Upper lobe of right lung (tissue), 1 donor: ENCODE measurements at places on chromosomes 5 and 9. TPM values are rescaled to one million over a fixed set of nuclear protein-coding genes. Genes with fewer than 3 reads are reported as not detected.

Gene PTGES
- total RNA-seq: 2.1 TPM

GRCh38 chr9:7366121-7366520 lies 433.5 kb downstream of the DMAC1 start:
- no peak for DNase-seq

- DNase-seq: no peak
Measured at GRCh38 chr5:170748951-170749471, 34.5 kb upstream of the GABRP start.

DNA sequence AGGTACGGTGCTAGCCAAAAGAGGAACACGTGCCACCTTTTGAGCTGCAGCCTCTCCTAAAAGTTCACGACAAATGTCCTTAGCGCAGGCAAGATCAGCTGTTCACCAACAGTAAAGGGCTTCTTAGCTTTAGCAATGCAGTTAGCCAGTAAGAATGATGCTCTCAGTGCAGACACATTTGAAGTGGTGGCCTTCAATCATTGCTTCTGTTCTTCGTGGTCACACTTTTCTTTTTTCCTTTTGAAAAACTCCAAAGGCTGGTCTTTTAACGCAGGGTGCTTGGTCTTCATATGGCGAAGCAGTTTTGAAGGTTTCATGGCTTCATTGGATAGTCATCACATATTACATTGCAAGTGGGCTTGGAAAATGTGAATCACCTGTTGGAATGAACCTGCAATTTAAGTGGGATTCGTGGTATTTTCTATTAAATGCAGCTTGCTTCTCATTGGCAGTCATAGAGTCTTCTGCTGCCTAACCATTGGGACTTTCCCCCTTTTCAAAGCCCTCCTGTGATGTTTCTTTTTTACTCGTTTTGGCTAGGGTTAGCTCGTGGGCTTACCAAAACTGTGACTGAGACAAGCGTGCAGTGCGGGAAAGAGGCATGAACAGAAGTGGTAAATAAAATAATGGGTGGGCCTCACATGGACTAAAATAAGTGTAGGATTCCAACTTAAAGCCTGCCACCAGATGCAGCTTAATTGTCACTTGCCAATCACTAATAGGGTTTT lies 100.9 kb downstream of the MRPL36 start:
- no peak for DNase-seq

Gene PCDHB14
- total RNA-seq: 3.0 TPM

Gene SPINK6
- total RNA-seq: not detected

Gene CSF1R
- 48.7 TPM for total RNA-seq

DNA sequence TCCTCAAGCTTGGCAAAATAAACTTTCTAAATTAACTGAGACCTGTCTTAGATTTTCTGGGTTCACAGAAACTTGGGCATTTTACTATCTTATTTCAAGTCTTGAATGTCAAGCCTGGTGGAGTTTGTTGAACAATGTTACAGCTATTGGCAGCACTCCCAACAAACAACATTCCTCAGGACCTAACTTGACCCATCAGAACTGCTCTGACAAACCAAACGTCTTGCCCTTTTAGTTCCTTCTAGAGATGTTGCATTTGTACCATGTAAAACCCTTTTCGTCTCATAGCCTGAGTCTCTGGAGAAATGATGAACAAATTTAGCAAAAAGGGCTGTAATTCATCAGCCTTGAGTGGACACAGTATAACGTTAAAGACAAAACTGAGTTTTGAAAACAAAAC lies 51.1 kb downstream of the GNA14 start:
- no peak for DNase-seq

Gene DPYSL3
- 52.8 TPM for total RNA-seq

Gene ZNF608
- 32.1 TPM for total RNA-seq

- no peak for DNase-seq
Measured at GRCh38 chr5:181242031-181242451, 1.7 kb downstream of the RACK1 start.

DNA sequence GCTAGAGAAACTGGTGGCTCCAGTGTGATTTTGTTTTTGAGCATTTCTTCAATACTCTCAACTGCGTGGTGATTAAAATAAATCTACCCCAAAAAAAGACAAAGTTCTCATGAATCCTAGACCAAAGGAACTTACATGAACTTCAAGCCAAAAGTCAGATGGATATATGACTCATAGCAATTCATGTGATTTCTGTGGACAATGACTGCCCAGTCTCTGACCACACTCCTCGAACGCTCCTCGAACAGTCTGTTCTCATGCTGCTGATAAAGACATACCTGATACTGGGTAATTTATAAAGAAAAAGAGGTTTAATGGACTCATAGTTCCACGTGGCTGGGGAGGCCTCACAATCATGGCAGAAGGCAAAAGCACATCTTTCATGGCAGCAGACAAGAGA lies 46.4 kb upstream of the CEP78 start:
- DNase-seq: no peak

DNA sequence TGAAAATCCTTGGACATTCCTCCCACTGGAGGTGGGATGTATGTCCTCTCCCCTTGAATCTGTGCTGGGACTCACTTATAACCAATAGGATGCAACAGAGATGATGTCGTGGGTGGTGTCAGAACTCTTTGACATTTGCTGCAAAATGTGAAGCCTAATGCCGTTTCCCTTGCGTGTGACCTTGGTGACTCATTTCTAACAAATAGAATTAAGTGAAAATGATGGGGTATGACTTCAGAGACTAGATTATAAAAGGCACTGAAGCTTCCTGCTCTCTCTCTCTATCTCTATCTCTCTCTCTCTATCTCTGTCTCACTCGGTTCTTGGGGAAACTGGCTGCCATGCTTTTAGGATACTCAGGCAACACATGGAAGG lies 126.1 kb upstream of the STC2 start:
- DNase-seq: no peak

DNA sequence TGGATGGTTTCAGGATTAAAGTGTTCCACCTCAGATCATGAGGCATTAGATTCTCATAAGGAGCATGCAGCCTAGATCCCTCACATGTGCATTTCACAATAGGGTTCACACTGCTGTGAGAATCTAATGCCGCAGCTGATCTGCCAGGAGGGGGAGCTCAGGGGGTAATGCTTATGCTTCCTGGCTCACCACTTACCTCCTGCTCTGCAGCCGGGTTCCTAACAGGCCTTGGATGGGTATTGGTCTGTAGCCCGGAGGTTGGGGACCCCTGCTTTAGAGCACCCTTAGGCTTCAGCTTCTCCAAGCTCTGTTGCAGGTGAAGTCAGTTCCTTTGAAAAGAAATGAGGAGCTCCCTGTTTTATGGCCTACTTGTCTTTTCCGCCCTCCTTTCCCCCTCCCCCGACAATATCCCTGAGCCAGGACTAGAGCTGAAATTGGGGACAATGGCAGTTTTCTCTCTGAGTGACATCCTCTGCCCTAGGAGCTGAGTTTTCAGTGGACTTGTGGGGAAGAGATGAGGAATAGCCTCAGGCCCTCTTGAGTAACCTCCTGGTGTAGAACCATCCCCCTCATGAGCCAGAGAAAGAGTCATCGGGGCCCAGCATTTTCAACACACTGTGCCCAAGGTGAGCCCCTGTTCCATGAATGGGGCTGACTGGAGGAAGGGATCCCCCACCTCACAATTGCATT lies 16.2 kb upstream of the MAT2B start:
- DNase-seq: no peak

- no peak for DNase-seq
Measured at GRCh38 chr9:100167176-100167575, 68.1 kb downstream of the INVS start.

- no peak for DNase-seq
Measured at GRCh38 chr5:55316837-55317236, 9.0 kb downstream of the MTREX start.

Gene PCDHGB2
- 3.8 TPM for total RNA-seq

- DNase-seq: no peak
Measured at GRCh38 chr5:179620703-179621350, 2.6 kb downstream of the HNRNPH1 start.

- no peak for DNase-seq
Measured at GRCh38 chr5:171155621-171156020, 153.4 kb upstream of the TLX3 start.

DNA sequence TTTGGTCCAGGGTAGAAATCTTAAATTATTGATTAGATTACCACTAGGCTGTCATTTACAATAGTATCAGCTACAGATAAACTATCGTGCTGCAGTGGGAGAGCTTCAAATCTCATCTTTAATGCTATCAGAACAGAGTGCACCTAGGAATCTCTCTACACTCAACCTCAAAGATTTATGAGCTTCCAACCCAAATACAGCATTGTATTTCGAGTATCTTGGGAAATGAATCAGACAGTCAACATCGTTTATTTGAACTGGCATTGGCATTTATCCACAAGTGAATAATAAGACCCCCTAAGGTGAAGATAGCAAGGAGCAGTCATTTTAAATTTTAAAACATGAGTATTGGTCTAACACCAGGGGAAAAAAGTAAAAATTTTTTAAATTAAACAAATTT lies 1203.2 kb downstream of the CDH12 start:
- DNase-seq: no peak

Gene PAEP
- total RNA-seq: not detected

Gene LCN12
- 2.6 TPM for total RNA-seq
